HAP-1 (cell line): ENCODE measurements at places on chromosomes 4 and X.

- no peak for DNase-seq
These were observed 167.3 kb upstream of the GRID2 start for GRCh38 chr4:92136434-92136833.

DNA sequence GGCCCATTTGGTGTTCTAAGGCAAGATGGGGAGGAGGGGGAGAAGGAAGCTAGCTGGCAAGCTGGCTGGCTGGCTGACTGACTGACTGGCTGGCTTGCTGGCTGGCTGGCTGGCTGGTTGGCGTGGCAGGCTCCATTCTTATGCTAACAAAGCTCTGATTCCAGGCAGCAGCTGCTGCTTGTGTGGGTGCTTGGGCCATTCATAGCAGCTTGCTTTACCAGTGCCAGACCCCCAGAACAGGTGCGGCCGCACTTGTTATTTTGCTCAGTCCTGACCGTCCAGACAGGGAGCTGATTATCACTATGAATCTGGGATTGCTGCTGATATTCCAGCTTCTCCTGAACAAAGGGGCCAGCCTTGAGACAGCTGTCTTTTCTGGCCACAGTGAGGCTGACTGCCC, 131.2 kb upstream of the PAK3 start:
- peak; percentile 83 for DNase-seq

DNA sequence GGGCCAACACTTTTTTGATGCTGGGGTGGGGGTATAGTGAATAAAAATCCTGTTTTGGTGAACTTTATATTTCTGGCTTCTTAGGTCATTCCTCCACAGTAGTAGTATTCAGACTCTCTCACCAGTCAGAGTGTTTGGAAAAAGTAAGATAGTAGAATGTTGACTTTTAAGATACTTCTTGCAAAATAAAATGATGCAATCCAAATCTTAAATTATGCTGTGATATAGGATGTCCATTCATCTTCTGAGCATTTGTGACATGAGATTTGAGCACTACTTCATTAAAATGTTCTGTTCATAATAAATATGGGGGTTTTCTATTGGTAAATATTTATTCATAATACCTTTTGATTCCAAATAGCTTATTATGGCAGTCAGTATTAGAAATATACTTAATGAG, 70.1 kb downstream of the BMP2K start:
- no peak for DNase-seq

DNA sequence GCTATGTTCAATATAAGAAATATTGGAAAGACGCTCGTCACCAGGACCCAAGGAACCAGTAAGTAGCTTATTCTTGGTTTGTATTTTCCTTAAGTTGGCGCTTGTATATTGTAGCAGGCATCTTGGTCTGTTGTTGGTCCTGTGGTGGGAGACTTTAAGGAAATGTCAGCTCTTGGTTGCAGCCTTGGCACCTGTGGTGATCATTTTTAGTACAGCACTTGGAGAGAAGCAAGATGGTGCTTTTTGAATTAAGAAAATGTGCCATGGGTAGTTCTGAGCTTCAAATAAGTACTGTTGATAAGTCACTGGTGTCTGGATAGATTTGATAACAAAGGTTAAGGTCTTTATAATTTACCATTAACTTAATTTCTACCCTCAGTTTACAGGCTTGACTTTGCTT, 1.1 kb downstream of the RPS3A start:
- no peak for DNase-seq

- DNase-seq, result no peak
These were observed 237.7 kb downstream of the GALNTL6 start for GRCh38 chr4:172050911-172051310.

DNA sequence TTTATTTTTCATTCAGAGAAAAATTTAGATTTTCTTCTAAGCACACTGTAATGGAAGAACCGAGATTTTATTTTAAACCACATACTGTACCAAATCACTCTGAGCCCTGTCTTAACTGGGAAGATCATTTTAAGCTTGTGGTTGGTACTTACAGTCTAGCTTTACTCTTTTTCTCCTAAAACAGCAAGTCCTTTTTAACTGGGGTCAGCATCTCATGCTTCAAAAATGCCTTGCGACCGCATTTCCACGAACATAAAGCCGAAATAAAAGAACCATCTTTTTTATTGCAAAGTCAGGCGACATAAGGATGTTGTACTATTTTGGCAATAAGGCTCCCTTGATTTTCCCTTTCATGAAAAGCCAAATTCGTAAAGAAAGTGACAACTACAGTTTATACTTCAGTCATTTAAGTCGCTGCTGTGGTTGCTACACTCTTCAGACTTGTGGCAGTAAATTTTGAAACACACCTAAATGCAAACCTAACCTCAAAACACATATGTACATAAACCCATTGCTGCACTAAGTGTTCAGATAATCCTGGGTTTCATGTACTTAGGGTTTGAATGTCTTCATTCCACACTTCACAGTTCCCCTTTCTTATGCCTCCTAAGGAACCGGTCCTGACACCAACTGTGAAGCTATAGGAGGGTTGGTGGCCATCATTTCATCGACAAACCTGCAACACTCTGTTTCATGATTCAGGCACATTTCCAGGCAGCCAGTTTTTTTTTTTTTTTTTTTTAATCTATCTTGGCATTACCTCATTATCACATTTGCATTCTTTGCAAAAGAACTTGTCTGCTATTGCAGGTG, 3.0 kb downstream of the STOX2 start:
- no peak for DNase-seq

- DNase-seq, result no peak
These were observed 148.0 kb upstream of the SLC7A11 start for GRCh38 chr4:138389976-138390685.

DNA sequence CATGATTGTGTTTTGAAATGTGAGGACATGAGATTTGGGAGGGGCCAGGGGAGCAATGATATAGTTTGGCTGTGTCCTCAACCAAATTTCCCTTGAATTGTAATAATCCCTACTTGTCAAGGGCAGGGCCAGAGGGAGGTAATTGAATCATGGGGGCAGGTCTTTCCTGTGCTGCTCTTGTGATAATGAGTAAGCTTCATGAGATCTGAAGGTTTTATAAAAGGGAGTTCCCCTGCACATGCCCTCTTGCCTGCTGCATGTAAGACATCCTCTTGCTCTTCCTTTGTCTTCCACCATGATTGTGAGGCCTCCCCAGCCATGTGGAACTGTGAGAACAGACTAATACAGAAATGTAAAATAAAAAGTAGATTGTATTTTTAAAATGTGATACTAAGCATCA, 1294.9 kb downstream of the ADGRL3 start:
- DNase-seq, result no peak

DNA sequence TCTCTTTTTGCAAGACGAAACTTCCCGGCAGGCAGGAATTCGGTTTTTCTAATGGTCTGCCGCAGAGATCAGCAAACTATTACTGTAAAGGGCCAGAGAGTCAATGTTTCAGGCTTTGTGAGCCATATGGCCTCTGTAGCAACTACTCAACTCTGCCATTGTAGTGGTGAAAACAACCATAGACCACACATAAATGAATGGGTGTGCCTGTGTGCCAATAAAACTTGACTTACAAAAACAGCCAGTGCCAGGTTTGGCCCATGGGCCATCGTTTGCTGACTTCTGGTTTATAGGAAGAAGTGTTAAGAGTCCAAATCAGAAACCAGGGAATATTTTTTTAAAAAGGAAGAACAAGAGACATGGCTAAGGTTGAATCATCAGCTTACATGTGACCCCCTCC, 163.0 kb downstream of the SH3KBP1 start:
- peak; percentile 53 for DNase-seq

GRCh38 chr4:38805530-38806145, 1.0 kb upstream of the TLR1 start:
- no peak for DNase-seq

DNA sequence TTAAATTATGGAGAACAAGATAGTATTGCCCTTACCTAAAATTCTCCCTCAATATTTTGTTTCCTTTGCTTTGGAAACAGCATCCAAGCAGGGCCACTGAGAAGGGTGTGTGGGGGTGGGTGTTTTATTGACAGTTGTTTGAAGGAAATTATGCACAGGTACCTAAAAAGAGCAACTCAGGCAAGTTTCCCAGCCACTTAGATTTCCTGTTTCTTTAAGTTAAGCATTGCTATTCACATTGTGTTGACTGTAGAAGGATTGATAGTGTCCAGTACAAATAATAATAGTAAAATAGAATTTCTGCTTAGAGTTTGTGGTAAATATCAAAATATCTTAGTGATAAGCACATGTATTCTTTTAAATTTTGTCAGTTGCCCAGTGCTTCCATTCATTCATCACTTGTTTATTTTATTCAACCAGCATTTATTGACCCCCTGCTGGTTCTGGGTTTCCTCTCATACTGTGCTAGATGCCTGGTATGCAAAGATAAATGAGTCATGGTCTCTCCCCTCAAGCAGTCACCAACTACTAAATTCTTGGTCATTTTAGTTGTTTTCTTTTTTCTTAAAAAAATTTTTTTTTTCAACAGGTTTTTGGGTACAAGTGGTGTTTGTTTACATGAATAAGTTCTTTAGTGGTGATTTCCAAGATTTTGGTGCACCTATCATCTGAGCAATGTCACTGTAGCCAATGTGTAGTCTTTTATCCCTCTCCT, 50.0 kb downstream of the GALNT7 start:
- no peak for DNase-seq

DNA sequence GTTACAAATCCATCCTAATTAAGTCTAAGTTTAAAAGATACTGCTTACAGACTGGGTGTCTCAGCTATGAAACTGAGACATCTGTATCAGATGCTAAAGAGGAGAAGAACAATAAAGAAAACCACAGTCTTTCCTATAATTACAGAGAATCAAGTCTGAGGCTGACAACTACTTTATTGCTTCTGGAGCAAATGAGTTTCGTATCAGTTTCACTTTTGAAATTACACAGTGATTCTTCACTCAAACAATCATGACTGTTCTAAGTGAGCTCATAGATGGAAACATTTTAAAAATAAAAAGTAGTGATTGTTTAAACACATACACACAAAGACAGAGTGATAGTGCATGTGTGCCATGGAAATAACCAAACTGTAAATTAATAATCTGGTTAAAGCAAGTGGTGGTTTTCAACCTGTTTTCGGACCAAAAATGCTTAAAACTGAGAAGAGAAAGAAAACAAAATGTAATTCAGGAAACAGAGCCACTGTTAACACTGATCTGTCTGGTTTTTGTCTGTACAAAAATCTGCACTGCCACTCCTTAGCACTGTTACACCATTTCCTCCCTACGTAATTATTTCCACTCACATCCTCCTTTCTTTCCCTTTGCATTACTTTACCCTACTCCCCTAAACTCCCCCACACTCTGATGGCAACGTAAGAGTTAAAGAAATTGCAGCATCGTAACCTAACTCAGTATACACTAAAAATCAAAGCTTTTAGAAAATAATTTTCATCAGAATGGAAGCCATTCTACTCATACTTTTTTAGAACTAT, 12.5 kb downstream of the RFC1 start:
- DNase-seq, result peak; percentile 46

GRCh38 chrX:136623396-136623795, 24.6 kb upstream of the CD40LG start:
- no peak for DNase-seq

DNA sequence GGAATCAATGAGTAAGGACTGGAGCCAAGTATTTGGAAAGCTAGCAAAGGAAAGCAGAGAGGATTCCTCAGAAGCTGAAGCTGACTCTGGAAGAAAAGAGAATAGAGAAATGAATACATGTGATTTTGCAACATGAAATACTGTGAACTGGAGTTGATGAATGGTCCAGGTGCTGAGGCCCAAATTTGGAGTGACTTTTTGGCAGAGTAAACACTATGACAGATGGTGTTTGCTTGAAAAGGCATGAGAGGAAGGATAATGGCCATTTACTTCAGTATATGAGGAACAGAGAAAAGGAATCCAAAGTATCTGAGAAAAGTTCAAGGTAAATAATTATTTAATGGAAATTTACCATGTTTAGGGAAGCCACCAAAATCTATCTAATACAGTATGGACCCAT, 236.7 kb downstream of the SLITRK2 start:
- DNase-seq, result no peak

DNA sequence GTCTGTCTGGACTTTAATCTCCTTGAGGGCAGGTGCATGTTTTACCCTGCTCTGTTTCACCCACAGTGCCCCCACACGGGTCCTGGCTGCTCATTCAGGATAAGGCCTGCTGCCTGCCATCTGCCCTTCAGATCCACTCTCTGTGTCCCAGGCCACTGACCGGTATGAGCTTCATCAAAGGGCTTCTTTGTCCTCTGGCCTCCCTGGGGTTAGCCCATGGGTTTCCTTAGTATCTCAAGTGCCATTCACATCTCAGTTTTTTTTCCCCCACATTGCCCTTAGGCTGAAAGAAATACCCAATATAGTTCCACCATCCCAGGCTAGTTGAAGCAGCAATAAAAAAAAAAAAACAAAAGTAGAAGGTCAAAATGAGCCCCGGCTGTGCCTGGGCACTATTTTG, 9.3 kb downstream of the CD99L2 start:
- no peak for DNase-seq

GRCh38 chrX:16695079-16695676, 17.3 kb downstream of the CTPS2 start:
- DNase-seq, result peak; percentile 56

- no peak for DNase-seq
These were observed 222.1 kb downstream of the LDB2 start for GRCh38 chr4:16676230-16676770.

DNA sequence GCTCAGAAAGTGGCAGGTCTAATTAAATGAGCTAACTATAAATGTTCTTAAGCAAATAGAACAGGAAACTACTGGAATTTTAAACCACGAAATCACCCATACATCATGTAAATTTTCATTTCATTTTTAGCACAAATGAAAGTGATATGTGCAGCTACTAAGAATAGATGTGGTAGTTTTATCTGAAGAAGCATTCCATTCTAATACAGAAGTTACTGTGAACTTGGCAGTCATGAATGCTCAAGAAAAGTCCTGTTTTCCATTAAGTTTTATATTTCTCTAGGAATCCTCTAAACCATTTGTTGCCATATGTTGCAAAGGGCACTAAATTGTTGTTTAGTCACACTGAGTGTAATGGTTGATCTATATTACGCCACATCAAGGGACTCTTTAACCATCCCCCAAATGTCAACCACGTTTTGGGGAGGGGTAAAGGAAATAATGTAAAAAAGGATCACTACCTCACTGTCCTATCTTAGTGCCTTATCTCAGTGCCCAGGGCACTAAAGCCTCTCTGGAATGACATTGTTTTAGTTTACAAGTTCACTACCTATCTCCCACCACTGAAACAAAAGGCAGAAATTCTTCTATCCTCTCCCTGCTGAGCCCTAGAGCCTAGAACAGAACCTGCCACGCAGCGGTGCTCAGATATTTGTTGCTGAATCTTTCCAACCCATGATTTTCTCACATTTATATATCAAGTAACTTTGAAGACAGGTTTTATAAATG, 118.0 kb downstream of the SHISA3 start:
- DNase-seq, result no peak

- DNase-seq, result no peak
These were observed 131.5 kb upstream of the FAT1 start for GRCh38 chr4:186855111-186855510.

GRCh38 chr4:92339676-92340075, 35.9 kb downstream of the GRID2 start:
- no peak for DNase-seq

- DNase-seq, result peak; percentile 79
These were observed 25.9 kb downstream of the SMIM31 start for GRCh38 chr4:164779811-164780216.

- no peak for DNase-seq
These were observed 321.7 kb downstream of the ANKRD50 start for GRCh38 chr4:124390861-124391260.

GRCh38 chrX:129472116-129472515, 51.2 kb downstream of the SMARCA1 start:
- peak; percentile 7 for DNase-seq

- no peak for DNase-seq
These were observed 118.1 kb downstream of the SMIM20 start for GRCh38 chr4:26032142-26032541.

- no peak for DNase-seq
These were observed 183.8 kb downstream of the PTTG2 start for GRCh38 chr4:38144031-38144430.

GRCh38 chr4:20490734-20491133, 209.5 kb upstream of the PACRGL start:
- no peak for DNase-seq
